ENCODE measurements at places on chromosomes 2 and 18.

DNA sequence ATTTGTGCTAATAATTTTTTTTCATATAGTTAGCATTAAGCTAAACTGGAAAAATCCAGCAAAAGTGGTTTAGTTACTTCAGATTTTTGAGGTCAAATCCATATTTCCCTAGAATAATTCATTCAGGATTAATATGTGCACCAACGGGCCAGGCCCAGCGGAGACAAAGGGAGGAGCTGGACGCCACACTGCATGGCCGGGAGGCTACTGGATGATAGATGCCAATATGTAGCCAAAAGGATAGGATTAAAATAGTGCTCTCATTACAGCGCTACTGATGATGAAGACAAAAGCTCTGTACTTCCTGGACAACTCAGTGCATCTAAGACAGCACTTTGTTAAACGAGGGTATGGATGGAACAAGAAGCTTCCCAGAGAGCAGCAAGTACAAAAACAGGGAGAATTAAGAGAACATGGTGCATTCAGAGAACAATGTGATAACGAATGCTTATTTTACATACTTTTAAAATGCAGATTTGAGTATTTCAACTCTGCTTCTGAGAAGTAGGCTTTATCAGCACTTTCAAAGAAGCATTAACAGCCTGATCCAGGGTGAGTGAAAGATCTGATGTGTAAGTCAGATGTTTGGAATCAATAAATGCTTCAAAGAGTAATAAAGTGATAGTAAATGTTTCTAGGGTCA lies 39.8 kb downstream of the PPP4R1 start:
- no peak for DNase-seq

DNA sequence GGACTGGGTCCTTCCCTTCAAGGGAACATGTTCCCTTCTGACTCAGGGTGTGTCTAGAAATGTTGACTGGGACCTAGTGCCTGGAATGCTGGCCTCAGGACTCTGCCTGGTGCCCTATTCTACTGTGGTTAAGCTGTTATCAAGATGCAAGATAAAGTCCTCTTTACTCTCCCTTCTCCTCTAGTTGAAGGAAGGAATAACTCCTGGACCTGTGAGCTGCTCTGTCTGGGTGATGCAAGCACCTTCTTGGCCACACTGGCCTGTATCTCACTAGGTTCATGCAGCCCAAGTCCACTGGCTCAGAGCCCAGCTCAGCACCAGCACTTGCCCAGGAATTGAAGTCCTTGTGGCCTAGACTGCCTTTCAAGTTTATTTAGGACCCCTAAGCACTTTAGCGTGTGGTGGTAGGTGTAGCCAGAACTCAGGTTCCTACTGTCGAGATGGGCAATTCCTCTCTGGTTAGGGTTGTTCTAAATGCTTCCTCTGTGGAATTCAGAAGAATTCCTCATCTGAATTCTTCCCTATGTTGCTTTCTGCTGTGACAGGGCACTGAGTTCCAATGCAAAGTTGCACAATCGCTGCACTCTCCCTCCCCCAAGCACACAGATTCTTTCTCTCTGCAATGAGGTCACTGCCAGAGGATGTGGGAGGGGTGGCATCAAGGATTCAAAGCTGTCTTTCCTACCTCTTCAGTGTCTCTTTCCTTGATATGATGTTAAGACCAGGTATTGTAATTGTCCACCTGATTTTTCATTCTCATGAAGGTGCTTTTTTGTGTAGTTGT lies 54.7 kb downstream of the VWC2L start:
- no peak for DNase-seq

DNA sequence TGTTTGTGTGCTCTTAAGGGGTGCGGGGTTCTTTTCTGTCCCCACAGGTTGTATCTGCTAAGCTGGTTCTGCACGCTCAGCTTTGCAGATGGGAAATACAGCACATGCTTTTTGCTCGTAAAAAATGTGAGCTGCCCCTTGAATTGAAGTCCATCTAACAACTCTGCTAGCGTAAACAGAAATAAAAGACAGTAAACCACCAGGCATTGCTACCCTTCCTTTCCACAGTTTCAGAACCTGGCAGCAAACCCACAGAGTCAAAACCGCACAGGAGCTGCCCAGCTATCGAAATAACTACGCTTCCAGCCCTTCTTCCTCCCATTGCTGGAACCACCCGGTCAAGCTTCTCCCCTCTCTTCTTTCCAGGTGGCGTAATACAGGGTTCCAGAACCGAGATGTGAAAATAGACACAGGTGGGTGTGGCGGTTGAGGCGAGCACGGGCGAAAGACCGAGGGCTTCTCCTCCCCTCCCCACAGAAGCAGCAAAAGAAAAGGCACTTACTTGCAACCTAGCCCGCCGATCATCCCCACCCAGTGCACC lies 479 bp downstream of the SCN9A start:
- DNase-seq: no peak

GRCh38 chr2:190970160-190970559 lies 43.8 kb downstream of the STAT1 start:
- no peak for DNase-seq

GRCh38 chr2:41892476-41892875 lies 155.3 kb upstream of the PKDCC start:
- no peak for DNase-seq

GRCh38 chr2:94997981-94998930 lies 27.3 kb upstream of the MAL start:
- no peak for DNase-seq

- no peak for DNase-seq
Measured at GRCh38 chr2:9918275-9918674, 33.2 kb upstream of the GRHL1 start.
